H4 (cell line): ENCODE measurements at places on chromosomes 12 and 14.

GRCh38 chr12:19222558-19222957 is 93.0 kb downstream of the PLEKHA5 start:
- no peak for DNase-seq

- no peak for DNase-seq
These were observed 36.4 kb downstream of the GNS start for GRCh38 chr12:64722835-64723234.

DNA sequence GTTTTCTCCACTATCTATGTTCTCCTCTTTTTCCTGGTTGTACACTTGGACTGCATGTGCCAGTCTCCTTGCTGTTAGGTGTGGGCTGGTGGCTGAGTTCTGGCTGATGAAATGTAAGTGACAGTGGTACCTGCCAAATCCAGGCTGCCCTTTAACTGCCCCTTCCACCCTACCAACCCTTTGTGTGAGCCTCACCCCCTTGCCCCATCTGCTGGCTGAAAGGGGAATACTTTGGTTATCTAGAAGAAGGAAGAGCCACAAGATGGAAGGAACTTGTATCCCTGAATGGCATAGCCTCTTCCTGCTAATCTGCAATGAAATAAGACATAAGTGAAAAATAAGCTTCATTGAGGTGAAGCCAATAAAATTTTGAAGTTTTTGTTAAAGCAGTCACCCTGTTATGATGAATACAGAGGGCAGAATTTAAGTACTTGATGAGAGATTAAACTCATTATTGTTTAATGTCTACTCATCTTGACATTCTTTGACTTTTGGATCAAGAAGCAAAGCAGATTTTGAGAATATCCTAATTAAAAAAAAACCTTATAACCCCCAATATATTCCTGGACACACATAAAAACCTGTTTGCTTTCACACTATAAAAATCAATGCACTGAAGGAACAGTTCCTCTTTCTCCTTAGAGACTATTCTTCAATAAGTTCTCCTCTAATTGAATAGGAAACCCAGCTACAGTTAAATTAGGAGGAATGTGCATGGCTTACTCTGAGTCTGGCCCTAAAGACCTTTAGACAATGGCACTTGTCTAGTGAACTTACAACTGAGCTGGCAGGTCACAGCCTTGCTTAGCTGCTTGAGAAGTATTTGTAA is 262.6 kb upstream of the BTG1 start:
- peak; percentile 52 for DNase-seq

DNA sequence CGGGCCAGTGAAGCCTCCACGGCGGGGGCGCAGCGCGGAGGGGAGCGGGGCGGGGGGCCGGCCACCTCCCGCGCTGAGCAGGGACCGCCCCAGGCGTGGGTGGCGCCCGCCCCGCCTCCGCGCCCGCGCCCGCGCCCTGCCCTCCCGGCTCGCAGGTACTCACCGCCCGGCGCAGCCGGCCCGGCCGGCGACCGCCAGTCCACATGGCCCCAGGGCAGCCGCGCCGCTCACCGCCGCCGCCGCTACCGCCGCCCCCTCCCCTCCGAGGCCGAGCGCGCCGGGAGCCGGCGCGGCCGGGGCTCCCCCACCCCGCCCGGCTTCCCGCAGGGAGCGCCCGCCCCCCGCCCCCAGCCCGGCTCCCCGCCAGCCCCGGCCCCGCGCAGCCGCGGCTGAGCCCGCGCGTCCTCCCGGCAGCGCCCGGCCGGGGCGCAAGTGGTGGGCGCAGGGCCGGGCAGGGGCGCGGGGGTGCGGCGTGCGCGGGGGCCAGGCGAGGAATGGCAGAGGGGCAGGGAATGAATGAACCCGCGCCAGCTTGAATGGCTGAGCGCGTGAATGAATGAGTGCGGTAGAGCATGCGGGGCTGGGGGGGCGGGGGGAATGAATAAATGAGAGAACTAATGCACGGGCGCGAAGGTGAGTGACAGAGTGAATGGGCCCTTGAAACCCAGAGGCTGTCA is at the start of gene BEGAIN:
TSS of gene BEGAIN (minus strand) at position 332 of the 677 bp plus-strand sequence. CDS start at position 205, 127 bp downstream.
- no peak for DNase-seq

GRCh38 chr14:61281186-61281947 is at the start of gene TMEM30B:
Gene TMEM30B, minus strand, starts transcription at chr14:61281338. Its CDS starts 191 bp downstream, at chr14:61281147.
- no peak for DNase-seq

DNA sequence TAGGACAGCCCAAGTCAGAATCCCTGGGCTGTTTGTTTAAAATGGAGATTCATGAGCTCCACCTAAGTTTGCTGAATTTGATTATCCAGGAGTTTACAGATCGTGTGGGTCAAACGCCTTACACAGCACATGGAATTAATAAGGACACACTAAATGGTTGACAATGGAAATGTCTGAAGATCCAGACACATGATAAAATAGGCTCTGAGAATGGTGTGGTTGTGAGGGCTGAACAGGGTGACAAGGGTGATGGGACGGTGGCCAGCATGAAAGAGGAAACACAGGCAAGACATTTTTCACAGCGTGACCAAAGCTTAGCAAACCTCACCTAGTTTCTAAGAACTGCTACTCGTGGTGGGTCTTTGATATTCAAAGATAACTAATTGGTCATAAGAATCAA is 12.5 kb downstream of the VWF start:
- no peak for DNase-seq

GRCh38 chr14:87934185-87934584 is 58.8 kb downstream of the GALC start:
- peak; percentile 8 for DNase-seq

GRCh38 chr12:57736741-57737466 is 1.6 kb downstream of the AGAP2 start:
- DNase-seq: no peak

- DNase-seq: no peak
These were observed 6.7 kb downstream of the RIMBP2 start for GRCh38 chr12:130709151-130709970.

DNA sequence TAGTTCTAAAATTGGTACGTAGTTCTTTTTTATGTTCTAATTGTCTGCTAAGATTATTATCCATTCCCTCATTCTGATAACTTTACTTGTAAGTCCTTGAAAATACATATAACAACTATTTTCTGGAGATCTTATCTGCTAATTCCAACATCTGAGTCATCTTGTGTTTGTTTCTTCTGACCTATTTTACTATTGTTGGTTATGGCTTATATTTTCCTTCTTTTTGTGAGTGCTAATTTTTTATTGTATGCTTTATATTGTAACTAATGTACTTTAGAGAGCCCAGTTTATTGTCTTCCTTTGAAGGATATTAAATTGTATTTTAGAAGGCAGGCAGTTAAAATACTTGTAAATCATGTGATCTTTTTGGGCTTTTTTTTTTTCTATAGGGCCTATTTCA is 149.3 kb upstream of the LRFN5 start:
- DNase-seq: no peak

GRCh38 chr12:55983232-55983842 is 9.5 kb downstream of the RAB5B start:
- no peak for DNase-seq
